NCI-H510A (cell line): ENCODE measurements at places on chromosomes 5 and 9.

- no peak for DNase-seq
These were observed 109.1 kb upstream of the CTNND2 start for GRCh38 chr5:12013351-12013750.

DNA sequence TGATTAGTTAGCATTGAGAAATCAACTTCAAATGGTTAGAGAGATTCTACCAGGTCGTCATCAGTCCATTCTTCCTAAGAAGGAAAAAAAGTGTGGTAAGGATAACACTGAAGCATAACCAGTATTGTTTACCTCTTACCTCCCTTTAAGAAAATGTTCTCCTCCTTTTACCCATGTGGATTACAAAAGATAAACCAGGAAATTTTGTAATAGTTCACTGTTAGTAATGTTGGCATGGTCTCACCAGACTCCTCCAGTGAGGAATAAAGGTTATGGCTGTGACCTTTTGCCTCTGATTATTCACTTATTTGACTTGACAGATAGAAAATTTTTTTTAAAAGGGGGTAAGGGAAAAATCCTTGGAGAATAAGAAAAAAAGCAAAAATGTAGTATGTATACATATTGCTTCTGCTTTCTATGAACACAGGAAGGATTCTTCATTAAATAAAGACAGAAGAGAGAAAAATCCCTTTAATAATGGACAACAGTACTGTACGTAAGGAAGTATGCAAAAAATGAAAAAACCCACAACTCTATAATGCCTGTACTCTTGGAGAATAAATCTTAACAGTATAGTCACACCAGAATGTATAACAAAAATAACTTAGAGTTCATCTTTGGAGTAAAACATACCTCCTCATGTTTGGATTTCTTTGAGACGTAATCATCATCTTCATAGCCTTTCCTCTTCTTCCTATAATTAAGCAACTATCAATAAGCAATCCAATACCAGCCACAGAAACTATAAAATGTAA lies 18.1 kb downstream of the CCNH start:
- DNase-seq: no peak

GRCh38 chr9:973295-973834 lies 3.1 kb upstream of the DMRT3 start:
- DNase-seq: no peak

DNA sequence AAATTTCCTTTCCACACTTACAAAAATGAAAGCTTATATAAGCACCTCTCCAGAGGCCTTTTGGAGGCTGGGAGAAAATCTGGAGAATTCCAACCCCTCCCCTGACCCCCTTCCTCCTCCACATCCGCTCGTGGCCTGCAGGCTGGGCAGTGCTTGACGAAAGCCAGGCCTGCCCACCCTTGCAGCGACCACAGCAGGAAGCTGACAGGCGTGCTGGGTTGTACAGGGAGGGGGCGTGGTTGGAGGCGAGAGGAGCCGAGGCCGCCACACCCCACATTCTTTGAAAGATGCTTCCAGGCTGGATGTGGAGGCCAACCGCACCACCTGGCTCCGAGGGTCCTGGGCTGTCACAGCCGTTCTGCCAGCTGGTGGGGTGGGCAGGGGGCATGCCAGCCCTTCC lies 47.8 kb upstream of the IER5L start:
- no peak for DNase-seq

- no peak for DNase-seq
These were observed 138.8 kb downstream of the GRIA1 start for GRCh38 chr5:153629027-153629895.

- DNase-seq: no peak
These were observed 312.4 kb downstream of the ARHGEF28 start for GRCh38 chr5:73938280-73938937.

GRCh38 chr9:106893088-106893487 lies 30.1 kb downstream of the ZNF462 start:
- no peak for DNase-seq

DNA sequence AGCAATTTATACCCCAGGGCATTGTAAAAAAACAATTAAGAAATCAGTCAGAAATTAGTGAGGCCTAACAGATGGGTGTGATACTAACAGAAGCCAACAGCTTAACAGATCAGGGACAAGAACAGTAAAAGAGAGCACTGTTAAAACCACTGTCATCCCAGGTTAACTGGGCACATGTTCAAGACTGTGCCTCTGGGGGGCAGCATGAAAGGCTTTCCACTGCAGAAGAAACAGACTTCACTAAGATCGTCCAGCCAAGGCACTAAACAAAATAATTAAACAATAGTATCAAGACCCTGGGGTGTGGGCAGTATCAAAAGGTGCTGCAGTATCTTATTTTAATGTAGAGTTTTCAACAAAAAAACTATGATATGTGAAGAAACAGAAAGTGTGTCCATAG lies 43.5 kb downstream of the FBN2 start:
- no peak for DNase-seq

GRCh38 chr9:74963056-74963455 lies 10.3 kb upstream of the C9orf40 start:
- DNase-seq: no peak

GRCh38 chr5:14310901-14311300 lies 167.8 kb downstream of the TRIO start:
- no peak for DNase-seq
